ENCODE measurements at places on chromosomes 11 and 22.

DNA sequence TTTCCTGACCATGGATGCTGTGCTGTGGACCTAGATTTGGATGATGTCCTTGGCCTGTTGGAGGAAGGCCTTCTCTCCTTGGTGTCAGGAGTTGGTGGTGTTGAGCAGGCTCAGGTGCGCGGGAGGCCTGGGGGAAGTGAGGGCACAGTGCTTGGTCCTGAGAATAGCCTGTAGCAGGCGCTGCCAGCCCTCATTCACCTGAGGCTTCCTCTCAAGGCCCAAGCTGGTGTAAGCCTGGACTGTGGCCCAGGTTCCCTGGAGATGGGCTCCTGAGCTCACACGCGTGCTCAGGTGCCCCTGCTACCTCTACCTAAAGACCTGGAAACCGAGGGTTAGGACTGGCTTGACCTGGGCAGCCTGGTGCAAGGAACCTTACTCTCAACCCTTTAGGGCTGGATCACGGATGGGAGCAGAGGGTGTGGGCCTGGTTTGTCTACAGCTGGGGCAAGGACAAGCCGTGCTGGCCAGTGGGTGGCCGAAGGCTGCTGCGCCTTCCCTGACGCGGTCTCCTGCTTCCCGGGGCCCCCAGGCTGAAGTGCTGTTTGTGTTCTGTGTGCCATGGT, 7.8 kb upstream of the GRAMD4 start:
- DNase-seq: no peak

DNA sequence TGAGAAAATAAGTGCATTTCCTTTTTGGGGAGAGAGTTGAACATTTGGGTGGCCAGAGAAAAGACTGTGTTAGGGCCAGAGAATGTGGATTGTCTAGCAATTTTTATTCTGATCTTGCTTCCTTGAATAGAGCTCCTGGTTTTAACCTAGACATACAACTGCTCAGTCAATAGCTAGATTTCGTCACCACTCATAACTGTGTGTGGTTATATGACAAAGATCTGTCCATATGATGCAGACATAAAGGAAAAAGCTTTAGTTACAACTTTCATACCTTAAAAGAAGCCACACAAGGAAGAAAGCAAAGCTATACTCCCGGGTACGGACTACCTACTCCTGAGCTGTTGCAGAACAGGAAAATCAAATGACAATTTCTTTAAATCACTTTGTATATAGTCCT, 37.2 kb downstream of the MS4A6A start:
- DNase-seq: no peak

- no peak for DNase-seq
Measured at GRCh38 chr11:104876861-104877431, 21.3 kb downstream of the CASP12 start.

DNA sequence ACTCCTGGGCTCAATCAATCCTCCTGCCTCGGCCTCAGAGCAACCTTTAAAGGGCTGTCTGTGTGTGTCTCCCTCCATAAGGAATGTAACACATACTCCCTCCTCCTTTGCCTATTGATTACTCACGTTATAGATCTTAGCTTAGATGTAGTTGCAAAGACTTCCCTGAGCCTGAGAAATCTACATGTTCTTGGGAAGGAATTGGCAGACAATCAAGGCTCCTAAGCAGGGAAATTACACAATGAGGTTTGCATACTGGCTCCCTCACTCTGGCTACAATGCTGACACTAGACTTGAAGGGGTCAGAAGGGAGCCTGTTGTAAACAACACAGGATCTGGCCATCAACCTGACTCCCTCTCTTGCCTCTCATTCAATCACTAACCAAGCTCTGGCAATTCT, 5.2 kb upstream of the OLFML1 start:
- no peak for DNase-seq

DNA sequence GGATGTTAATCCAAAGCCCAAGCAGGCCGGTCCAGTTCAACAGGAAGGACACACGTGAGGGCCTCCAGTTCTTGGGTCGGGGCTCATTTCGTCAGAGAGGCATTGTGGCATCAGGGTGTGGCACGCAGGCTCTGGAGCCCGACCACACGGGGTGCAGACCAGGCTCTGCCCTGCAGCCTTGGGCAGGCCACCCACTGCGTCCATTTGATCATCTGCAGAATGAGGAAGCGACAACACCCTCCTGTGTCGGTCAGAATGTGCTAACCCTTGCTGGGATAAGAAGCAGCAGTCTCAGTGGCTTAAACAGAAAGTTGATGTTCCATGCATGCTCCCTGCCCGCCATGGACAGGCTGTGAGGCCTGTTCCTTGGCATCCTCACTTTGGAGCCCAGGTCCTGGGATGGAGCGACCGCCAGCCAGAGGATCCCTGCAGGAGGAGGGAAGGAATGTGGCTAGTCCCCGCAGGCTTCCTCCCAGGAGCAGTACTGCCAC, 10.8 kb downstream of the RIBC2 start:
- no peak for DNase-seq

DNA sequence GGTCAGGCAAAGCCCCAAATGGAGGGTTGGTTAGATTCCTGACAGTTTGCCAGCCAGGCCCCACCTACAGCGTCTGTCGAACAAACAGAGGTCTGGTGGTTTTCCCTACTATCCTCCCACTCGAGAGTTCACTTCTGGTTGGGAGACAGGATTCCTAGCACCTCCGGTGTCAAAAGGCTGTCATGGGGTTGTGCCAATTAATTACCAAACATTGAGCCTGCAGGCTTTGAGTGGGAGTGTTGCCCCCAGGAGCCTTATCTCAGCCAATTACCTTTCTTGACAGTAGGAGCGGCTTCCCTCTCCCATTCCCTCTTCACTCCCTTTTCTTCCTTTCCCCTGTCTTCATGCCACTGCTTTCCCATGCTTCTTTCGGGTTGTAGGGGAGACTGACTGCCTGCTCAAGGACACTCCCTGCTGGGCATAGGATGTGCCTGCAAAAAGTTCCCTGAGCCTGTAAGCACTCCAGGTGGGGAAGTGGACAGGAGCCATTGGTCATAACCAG, 4.7 kb upstream of the TTC36 start:
- DNase-seq: no peak

Measured in NK-92 treated with Interleukin-12 subunit alpha and Interleukin-12 subunit beta, amount 100 ng/mL, for 24 hours (cell line).